ENCODE measurements at places on chromosomes 6 and 20. TPM values are rescaled to one million over a fixed set of nuclear protein-coding genes. Genes with fewer than 3 reads are reported as not detected.

ROS1 gene
- not detected for total RNA-seq

PNPLA1 gene
- not detected for total RNA-seq

ARFRP1 gene
- 57.0 TPM for total RNA-seq

FAM229B gene
- 14.7 TPM for total RNA-seq

MUC22 gene
- not detected for total RNA-seq

BANF2 gene
- total RNA-seq: not detected

XKR7 gene
- 8.1 TPM for total RNA-seq

GCM1 gene
- total RNA-seq: not detected

GNL1 gene
- 36.9 TPM for total RNA-seq

ALDH8A1 gene
- total RNA-seq: 0.20 TPM

TNF gene
- total RNA-seq: 4.3 TPM

SEL1L2 gene
- not detected for total RNA-seq

PTCRA gene
- not detected for total RNA-seq

FAM209B gene
- total RNA-seq: not detected

MTFR2 gene
- total RNA-seq: 14.2 TPM

BEND6 gene
- total RNA-seq: 7.7 TPM

KIFC1 gene
- 176 TPM for total RNA-seq

MACROD2 gene
- 0.26 TPM for total RNA-seq

DLL1 gene
- 0.49 TPM for total RNA-seq

GCNT2 gene
- total RNA-seq: 43.9 TPM

SOBP gene
- total RNA-seq: 0.51 TPM

TNFAIP3 gene
- 19.2 TPM for total RNA-seq

COL9A1 gene
- total RNA-seq: not detected

GPX5 gene
- total RNA-seq: not detected

EYA4 gene
- 0.17 TPM for total RNA-seq

PRDM1 gene
- 0.37 TPM for total RNA-seq

CPXM1 gene
- total RNA-seq: not detected

FAM83B gene
- not detected for total RNA-seq

DEFB115 gene
- not detected for total RNA-seq

PPP1R3G gene
- total RNA-seq: 0.26 TPM

MATN4 gene
- 0.10 TPM for total RNA-seq

CTAGE9 gene
- not detected for total RNA-seq

RNF39 gene
- not detected for total RNA-seq

CALHM4 gene
- not detected for total RNA-seq

PLA2G7 gene
- not detected for total RNA-seq

HEY2 gene
- total RNA-seq: 3.2 TPM

GINS1 gene
- 17.1 TPM for total RNA-seq

PEDS1 gene
- total RNA-seq: 31.7 TPM

LZTS3 gene
- total RNA-seq: 4.6 TPM

PBOV1 gene
- total RNA-seq: not detected

PROKR2 gene
- not detected for total RNA-seq

HLA-DRB5 gene
- not detected for total RNA-seq

RHAG gene
- not detected for total RNA-seq

EPPIN gene
- not detected for total RNA-seq

TGM3 gene
- total RNA-seq: not detected

CDSN gene
- total RNA-seq: not detected

RNF144B gene
- total RNA-seq: 37.7 TPM

DYNLT2 gene
- 0.54 TPM for total RNA-seq

PKIB gene
- 89.3 TPM for total RNA-seq

PI3 gene
- total RNA-seq: not detected

FKBP1C gene
- 0.17 TPM for total RNA-seq

All from Caki2 (cell line).